ENCODE measurements at places on chromosomes 6 and 20. TPM values are rescaled to one million over a fixed set of nuclear protein-coding genes. Genes with fewer than 3 reads are reported as not detected.

Gene BACH2
- total RNA-seq = 0.06 TPM

Gene WFDC2
- total RNA-seq = not detected

Gene MUC22
- total RNA-seq = not detected

Gene MYL9
- total RNA-seq = 39.0 TPM

Gene LTA
- total RNA-seq = not detected

Gene WASF1
- total RNA-seq = 12.8 TPM

Gene LY6G6C
- total RNA-seq = not detected

Gene ARMH2
- total RNA-seq = not detected

Gene PACRG
- total RNA-seq = not detected

Gene RBM38
- total RNA-seq = 5.5 TPM

Gene CNBD2
- total RNA-seq = 5.1 TPM
